ENCODE measurements at places on chromosomes 1 and 21.

- peaks cover 15% of the 10 kb centered on the region for H3K4me1 ChIP-seq
- peak overlapping the region; percentile 99 for H3K4me3 ChIP-seq
- H3K27ac ChIP-seq, result peak overlapping the region; percentile 87
- H3K27me3 ChIP-seq, result no peaks in the 10 kb centered on the region
Observed at GRCh38 chr1:100265562-100265930, 470 bp upstream of the RTCA start.

- H3K27ac ChIP-seq, result peak overlapping the region; percentile 80
- no peaks in the 10 kb centered on the region for H3K27me3 ChIP-seq
- peak overlapping the region; percentile 73 for H3K4me3 ChIP-seq
- H3K36me3 ChIP-seq, result 0 out of 2 replicates have a peak, but pooled peaks cover 2% of the 10 kb centered on the region
Observed at GRCh38 chr1:169892927-169893644, 610 bp downstream of the SCYL3 start.

GRCh38 chr21:38208118-38208517 lies 48.7 kb upstream of the KCNJ15 start:
- H3K4me1 ChIP-seq, result no peaks in the 10 kb centered on the region
- H3K27me3 ChIP-seq, result no peaks in the 10 kb centered on the region
- H3K36me3 ChIP-seq, result no peaks in the 10 kb centered on the region

DNA sequence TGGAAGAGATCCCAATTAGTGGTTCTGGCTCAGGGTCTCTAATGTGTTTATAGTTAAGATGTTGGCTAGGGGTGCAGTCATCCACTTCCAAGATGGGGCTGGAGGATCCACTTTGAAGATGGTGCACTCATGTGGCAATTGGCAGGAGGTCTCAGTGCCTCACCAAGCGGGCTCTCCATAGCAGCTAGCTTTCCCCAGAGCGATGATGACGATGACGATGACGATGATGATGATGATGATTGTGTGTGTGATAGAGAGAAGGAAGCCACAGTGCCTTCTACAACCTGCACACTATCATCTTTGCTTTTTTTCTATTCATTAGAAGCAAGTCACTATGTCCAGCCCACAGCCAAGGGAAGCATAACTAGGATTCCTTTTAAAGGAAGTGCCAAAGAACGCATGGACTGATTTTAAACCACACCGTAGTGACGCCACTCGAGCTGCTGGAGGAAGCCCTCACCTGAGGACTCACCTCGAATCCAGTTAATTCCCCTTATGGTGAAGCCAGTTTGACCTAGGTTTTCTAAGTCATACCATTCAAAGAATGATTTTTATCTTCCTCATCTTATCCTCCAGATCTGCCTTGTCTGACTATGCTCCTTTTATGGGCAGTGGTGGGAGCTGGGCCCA lies 49.4 kb downstream of the SRRM1 start:
- no peak overlapping the region for H3K27ac ChIP-seq
- H3K4me3 ChIP-seq, result no peak overlapping the region
- DNase-seq, result no peak
- H3K27me3 ChIP-seq, result no peaks in the 10 kb centered on the region
- H3K4me1 ChIP-seq, result no peaks in the 10 kb centered on the region
- H3K36me3 ChIP-seq, result no peaks in the 10 kb centered on the region

All from HCT116 (cell line).